Upper lobe of right lung (tissue), 1 donor: ENCODE measurements at places on chromosomes 1 and 21. TPM values are rescaled to one million over a fixed set of nuclear protein-coding genes. Genes with fewer than 3 reads are reported as not detected.
A peak's percentile ranks its signal among the peaks of the same experiment; 100 is the strongest.

GRCh38 chr1:172745014-172745413 is 86.1 kb downstream of the FASLG start:
- no peaks in the 10 kb centered on the region for H3K27me3 ChIP-seq
- no peak overlapping the region for H3K4me3 ChIP-seq
- no peak for DNase-seq
- peak overlapping the region; percentile 76 for H3K27ac ChIP-seq
- H3K36me3 ChIP-seq: no peaks in the 10 kb centered on the region
- peaks cover 23% of the 10 kb centered on the region for H3K4me1 ChIP-seq

- no peaks in the 10 kb centered on the region for H3K4me1 ChIP-seq
- H3K27me3 ChIP-seq: no peaks in the 10 kb centered on the region
- H3K36me3 ChIP-seq: no peaks in the 10 kb centered on the region
- no peak for DNase-seq
These were observed 358.9 kb downstream of the DISC1 start for GRCh38 chr1:231985296-231986023.

- H3K4me1 ChIP-seq: no peaks in the 10 kb centered on the region
- H3K27me3 ChIP-seq: no peaks in the 10 kb centered on the region
- H3K36me3 ChIP-seq: no peaks in the 10 kb centered on the region
- DNase-seq: no peak
These were observed 363.8 kb downstream of the DISC1 start for GRCh38 chr1:231990388-231990787.

TNFRSF4 gene
- total RNA-seq: 7.7 TPM

TFF1 gene
- not detected for total RNA-seq

CCDC28B gene
- 2.7 TPM for total RNA-seq
